ENCODE measurements at places on chromosomes 13 and 19.

- no peak for DNase-seq
Measured at GRCh38 chr13:50388481-50388880, 373.2 kb downstream of the KCNRG start.

DNA sequence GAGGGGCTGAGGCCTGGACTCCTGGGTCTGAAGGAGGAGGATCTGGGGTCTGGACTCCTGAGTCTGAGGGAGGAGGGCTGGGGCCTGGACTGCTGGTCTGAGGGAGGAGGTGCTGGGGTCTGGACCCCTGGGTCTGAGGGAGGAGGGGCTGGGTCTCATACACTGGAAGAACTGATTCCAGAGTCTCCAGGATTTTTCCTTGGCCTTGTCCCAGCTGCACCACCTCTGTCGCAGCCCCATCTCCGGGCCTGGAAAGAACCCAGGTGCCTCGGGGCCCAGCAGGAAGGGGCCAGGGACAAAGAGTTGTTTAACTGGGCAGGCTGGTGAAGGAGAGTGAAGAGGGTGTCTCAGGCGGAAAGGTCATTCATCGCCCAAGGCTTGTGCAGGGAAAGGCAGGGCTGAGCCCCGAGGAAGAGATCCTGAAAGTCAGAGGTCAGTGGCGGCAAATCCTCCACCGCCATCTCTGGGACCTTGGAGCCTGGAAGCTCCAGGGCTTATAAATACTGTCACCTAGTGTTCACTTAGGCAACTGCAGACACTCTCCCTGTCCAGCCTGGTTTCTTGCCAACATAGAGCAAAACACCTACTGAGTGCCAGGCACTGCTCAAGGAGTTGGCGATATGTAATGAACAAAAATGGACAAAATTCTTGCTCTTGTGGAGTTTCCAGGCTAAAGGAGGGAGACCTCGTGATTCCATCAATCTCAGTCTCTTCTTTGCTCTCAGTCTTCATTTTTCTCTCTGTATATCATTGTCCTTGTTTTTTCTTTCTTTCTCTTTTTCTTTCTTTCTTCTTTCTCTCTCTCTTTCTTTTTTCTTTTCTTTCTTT lies 4.4 kb upstream of the KCNN4 start:
- DNase-seq = no peak

DNA sequence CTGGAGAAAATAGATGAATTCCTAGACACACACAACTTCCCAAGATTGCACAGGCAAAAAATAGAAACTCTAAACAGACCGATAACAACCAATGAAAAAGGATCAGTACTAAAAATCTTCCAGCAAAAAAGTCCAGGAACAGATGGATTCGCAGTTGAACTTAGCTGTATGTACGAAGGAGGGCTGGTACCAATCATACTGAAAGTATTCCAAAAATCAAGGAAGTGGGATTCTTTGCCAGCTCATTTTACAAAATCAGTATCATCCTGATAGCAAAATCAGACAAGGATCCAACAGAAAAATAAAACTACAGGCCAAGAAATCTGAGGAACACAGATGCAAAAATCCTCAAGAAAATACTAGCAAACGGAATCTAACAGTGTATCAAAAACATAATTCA lies 6.5 kb upstream of the LILRB2 start:
- peak; percentile 26 for DNase-seq

DNA sequence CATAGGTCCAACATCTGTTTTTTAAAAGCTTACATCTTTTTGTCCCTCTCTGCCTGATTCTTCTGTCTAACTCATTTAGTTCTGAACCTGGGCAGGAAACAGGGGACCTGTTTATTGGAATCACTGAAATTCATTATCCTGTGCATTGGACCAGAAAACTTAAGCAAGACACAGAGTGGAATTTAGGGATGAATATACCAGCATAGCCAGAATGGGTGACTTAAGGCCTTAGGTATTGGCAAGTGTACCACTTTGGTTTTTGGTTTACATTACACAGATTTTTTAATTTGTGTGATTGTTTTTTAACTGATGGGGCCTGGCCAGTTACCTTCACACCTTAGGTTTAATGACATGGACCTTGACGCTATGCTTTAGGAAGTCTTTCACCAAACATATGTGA lies 232.5 kb downstream of the GPC5 start:
- no peak for DNase-seq

GRCh38 chr13:96821381-96821780 lies 172.9 kb downstream of the OXGR1 start:
- no peak for DNase-seq

DNA sequence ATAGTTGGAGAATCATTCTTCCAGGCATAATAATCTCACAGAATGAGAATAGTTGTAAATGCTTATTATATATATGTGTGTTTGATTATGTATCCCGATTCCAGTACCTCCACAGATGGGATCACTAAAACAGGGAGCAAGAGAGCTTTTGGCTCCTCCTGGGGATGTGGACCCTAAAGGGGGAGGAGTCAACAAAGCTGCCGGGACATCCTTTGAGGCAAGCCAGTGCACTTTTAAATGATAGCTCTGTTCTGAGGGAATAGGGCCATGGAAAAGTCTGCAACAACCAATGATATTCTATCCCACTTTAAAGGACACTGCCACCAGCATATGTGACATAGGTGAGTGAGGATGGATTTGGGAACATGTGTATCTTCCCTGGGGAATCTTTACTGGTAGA lies 40.8 kb downstream of the SLITRK5 start:
- no peak for DNase-seq

- no peak for DNase-seq
Measured at GRCh38 chr13:76245920-76246319, 609.8 kb downstream of the LMO7 start.

GRCh38 chr13:41660411-41660810 lies 203.1 kb downstream of the RGCC start:
- no peak for DNase-seq

DNA sequence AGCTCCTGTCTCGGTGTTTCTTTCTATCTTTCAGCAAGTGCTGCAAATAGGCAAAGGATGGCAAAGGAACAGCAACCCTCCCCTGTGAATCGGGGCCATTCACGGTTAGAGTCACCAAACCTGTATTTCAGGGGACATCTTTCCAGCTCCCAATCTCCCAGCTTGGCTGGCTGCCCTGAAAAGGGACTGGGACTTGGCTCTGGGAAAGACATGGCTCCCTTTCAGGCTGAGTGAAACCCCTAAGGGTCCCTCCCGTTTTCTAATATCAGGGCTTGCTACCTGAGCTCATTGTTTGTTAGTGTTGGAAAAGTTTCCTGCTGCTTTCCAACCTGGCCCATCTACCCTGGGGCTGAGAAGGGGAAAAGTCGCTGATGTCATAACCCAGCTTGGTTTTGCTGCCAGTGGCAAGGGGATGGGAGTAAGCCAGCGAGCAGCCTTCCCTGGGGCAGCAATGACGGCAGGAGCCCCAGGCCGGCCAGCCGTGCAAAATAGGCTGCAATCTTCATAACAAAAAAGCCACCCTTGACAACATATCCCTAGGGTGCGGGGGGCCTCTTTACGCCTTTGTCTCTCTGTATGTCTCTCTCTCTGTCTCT lies 29.9 kb downstream of the SERP2 start:
- DNase-seq = no peak

- DNase-seq = peak; percentile 88
Measured at GRCh38 chr19:37251308-37252229, 33.6 kb downstream of the ZNF383 start.

DNA sequence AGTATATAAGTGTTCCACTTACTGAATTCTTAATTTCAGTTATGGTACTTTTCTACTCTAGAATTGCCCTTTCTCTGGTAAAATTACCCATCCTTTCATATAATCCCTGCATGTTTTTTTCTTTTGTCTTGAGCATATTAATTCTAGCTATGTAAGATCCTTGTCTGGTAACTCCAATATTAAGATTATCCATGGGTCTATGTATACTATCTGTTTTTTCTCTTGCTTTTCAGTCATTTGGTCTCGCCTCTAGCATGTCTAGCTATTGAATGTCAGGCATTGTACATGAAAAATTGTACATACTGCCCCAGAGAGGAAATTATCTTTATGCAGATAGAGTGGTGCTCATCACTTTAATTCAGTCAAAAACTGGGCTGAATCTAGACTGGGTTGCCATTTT lies 50.4 kb upstream of the CALM3 start:
- no peak for DNase-seq

GRCh38 chr19:41325947-41326706 lies 16.2 kb downstream of the CCDC97 start:
- no peak for DNase-seq

- no peak for DNase-seq
Measured at GRCh38 chr13:79867254-79867653, 386.3 kb downstream of the NDFIP2 start.

DNA sequence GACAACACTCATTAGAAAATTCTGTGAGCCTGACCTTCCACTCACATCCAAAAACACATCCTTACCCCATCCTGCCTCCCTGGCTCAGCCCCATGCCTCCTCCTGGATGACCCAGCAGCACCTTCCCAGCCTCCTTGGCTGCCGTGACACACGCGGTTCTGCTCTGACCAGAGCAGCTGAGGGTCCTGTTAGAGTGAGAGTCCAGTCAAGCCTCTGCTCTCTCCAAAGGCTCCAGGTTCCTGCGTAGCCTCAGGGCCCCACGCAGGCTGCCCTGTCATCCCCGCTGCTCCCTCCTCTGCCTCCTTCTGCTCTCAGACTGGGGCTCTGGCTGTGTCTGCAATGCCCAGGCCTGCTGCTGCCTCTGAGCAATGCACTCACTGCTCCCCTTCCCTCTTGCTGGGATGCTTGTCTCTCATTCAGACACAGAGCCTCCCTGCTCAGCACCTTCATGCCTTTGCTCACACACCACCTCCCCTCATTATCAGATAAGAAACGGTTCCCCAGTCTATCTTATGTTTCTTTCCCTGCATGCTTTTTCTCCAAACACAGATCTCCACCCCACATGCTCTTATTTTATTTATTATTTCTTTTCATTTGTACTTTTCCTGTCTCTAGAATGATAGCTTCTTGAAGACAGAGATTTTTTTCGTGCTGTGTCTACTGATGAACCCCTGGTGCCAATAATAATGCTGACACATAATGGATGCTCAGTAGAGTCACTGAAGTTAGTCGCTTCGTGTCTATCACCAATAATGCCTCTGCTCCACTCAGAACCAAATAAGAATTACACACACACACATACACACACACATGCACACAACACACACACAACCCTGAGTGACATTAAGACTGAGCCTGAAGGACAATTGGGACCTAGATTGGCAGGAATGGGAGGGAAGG lies 10.2 kb upstream of the SIGLEC6 start:
- DNase-seq = no peak

DNA sequence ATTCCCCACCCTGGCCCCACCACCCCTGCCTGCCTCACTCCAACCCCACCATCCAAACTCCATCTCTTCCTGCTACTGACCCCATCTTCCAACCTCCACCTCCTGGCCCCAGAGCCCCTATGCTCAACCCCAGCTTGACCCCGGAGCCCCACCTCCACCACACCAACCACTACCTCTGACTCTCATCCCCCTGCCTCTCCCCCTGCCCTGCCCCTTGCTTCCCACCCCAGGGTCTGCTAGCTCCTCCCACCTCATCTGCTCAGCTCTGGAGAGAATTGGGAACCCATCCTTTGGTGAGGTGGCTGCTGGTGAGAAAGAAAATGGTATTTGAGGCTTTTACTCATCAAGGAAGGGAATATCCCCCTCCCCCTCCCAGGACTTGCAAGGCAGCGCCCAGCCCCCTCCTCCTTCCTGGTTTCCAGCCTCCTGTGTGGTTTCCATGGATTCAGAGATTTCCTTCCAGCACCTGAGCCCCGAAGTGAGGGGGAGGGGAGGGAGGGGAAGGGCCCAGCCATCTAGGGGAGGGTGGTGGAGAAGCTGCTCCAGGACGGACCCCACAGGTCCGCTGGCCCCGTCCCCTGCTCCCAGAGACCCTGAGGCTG lies 11.4 kb upstream of the PEPD start:
- DNase-seq = no peak

DNA sequence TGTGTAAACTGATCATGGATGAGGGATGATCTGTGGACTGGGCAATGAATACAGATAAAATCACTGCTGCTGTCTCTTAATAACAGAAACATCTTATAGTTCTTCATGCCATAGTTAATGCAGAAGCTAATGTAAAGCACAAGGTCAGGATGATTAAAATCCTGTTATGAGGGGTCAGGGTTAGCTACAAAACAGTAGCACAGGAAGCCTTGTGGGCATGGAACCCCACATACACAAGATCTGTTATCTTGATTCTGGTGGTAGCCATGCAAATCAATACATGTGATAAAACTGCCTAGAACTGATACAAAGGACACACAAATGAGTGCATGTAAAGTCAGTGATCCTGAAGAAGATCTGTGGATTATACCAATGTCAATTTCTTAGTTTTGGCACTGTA lies 96.4 kb downstream of the KLF12 start:
- no peak for DNase-seq

- no peak for DNase-seq
Measured at GRCh38 chr19:23822735-23823134, 64.0 kb upstream of the ZNF681 start.

GRCh38 chr19:35155441-35155840 lies 906 bp downstream of the FXYD5 start:
- DNase-seq = no peak

DNA sequence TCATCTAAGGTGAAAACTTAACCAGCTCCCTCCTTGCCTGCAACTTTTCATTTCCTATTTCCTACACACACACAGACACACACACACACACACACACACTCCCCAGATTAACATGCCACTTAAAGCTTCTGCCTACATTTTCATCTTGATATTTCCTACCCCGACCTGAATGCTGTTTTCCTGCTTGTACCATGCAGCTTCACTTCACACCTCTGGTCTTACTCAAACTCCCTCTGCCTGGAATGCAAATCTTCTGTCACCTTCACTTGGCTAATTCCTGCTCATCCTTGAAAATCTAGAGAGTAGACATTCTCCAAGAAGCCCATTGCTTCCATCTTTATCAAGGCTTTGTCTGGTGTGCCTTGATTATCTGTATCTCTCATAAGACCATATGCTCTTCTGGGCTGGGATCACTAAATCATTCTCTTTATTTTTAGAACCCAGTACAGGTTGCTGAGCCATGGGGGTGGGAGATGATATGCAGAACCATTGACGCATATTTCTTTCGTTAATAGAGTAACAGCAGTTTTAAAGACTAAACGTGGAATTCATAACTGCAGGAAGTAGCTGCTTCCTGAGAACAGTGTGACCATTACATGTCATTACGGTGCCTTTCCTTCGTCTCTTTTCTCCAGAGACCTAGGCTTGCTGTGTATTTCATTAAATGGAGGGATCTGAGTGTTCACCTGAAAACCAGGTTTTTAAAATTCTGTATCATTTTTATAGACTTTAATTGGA lies 37.7 kb downstream of the CNMD start:
- no peak for DNase-seq

DNA sequence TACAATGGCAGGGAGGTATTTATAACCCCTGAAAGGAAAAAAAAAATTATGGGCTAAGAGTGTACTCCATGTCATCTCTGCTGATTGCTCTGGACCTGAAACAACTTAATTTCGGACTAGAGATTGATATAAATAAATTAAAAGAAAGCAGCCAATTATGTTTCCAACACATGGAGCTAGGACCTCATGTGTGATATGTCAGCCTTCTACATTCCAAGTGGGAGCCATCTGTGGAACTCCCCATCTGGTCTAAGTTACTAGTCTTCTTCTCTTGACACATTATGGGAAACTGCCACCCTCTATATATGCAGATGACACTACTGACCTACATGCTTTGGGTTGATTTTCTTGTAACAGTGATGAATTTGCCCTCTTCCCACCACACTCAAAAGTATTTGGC lies 86.1 kb downstream of the FLT1 start:
- DNase-seq = no peak
